Hippocampal formation (tissue), 2 donors: ENCODE measurements at places on chromosomes 4 and X.

GRCh38 chr4:174451718-174452296 lies 70.5 kb downstream of the HPGD start:
- no peak for DNase-seq

DNA sequence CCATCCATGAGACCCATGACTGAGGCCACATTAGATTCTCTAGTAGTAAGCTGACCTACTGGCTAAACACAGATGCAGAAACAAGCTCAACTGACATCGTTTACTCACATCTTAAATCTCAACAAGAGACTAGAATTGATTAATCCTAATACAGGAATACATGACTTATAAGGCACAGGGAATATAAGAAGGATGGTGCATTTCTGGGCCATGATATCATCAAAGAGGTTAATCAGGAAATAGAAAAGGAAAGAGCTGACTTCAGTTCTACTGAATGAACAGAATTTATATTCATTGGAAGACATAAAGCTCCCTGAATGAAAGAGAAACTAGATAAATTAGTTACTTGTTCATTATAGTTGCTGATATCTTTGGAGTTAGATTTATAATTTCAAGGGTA lies 1406.5 kb downstream of the STIM2 start:
- DNase-seq, result no peak

GRCh38 chr4:102625232-102625930 lies 124.2 kb downstream of the NFKB1 start:
- peak; percentile 14 for DNase-seq

DNA sequence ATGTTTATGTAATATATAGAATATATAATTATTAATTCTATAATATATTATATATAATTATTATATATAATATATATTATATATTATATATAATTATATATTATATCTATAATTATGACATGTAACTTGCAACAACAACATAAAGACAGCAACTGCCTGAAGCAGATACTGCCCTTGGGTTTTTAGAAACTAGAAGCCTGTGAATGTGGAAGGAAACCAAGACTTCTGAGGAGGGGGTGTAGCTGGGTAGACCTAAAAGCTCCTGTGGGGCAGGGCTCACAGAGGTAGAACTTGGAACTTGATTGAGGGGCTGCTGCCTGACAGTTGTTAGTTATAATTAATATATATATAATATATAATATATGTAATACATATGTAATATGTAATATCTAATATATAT lies 167.2 kb upstream of the SLIT2 start:
- DNase-seq, result no peak

- DNase-seq, result no peak
Measured at GRCh38 chr4:189001283-189001970, 862.2 kb downstream of the TRIML1 start.

DNA sequence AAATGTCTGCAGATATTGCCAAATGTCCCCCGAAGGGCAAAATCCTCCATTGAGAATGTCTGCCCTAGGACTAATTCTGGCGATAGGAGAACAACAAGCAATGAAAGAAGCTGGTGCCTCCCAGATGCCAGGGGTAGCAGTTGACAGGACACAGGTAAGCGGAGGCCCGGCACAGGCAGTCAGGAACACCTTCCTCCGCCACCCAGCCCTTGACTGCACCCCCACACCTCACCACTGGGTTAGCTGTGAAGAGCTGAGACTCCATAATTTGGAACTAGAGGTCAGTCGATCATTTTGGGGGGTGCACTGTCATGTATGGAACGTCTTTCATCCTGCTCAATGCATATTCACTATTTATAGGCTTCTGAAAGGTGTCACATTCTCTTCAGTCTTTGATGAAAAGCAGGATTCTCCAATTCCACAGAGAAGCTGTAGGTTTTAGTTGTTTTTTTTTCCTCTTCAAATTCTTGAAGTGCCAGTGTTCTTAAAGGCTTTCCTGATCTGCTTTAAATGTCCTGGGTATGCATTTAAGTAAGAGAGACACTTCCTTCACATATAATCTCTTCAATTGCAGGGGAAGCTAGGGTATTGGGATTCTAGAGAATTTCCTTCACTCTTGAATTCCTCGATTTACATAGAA lies 111.6 kb upstream of the ZFP42 start:
- no peak for DNase-seq

DNA sequence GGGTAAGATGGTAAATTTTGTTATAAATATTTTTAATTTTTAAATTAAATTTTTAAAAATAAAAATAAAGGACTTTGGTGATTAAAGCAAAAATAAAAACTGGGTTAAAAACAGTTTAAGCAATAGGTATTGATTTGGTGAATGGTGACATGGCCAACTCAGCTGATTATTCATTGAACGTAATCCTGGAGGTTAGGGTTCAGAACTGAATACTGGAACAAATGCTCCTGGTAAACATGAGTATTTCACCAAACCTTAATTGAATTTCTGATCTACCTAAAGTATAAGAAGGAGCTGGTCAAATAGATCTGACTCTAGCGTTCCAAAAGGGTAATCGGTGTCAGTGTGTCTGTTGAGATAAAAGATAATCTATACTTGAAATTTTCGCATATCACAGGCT lies 141.8 kb downstream of the SHROOM3 start:
- no peak for DNase-seq

DNA sequence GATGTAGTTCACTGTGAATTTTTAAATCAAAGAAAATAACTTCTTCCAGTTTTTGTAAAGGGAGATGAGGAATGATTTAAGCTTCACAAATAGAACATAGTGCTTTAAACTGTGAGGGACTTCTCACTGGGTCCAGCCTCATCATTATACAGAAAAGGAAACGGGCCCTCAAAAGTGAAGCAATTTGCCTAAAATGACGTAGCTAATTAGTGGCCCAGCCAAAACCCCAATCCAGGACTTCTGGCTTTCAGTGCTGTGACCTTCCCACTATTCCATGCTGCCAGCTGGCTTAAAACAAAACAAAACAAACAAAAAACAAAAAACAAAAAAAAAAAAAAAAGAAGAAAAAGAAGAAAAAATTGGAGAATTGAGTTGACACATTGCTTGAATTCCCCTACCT lies 45.0 kb upstream of the STOX2 start:
- DNase-seq, result no peak

- DNase-seq, result no peak
Measured at GRCh38 chr4:132502096-132502552, 647.0 kb upstream of the PCDH10 start.

DNA sequence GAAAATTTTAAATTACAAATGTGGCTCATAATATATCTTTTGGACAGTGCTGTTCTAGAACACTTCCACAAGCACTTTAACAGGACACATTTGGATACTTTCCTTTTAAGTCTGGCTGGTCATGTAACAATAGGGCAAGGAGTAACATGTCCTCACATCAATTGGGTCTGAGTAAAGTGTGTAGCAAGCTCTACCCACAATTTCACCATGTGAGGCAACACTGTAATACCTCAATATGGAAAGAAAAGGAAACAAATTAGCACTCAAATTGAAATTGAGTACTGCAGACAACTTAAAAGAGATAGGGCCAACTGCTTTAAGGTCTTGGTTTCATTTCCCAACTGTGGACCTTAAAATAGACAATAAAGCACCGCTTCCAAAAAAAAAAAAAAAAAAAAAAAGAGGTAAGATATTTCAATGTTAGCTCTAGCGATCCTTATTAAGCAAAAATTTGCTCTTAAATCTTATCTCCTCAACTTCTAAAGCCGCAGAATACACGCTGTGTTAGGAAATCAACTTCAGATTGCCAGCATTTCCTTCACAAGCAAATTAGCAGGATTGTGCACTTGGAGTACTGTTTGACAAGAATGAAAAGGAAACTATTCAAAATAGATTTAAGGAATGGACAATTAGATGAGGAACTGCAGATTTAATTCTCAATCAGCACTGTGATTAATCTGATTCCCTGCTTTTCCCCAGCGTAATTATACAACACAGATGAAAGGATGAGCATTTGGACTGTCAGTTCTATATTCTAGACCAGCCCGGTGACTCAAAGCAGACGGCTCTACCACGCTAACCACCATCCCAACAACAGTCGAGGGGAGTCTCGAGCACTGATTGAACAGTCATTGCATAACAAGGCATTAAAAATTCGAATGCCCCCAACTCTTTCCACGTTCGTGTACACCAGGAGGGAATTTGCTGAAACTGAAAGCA lies 1.6 kb downstream of the CASK start:
- DNase-seq, result no peak

GRCh38 chr4:10006601-10007435 lies 14.5 kb downstream of the SLC2A9 start:
- no peak for DNase-seq

GRCh38 chr4:81032771-81033684 lies 2.5 kb downstream of the BMP3 start:
- no peak for DNase-seq

DNA sequence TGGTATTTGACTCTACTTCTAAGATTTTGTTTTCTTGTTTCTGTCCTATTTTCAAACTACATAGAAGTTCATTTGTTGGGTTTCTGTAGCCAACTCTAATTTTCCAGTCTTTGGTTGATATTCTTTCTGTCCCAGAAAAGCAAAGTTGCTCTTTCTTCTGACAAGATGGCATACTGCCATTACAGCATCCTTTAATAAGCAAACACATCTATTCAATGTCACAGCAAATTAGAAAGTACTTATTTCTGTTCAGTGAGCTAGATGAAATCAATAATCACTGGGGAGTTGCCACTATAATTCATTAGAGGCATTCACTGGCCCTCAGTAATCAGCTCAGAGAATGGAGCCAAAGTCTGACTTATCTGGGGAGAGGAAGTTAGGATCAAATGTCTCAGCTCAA lies 1258.0 kb upstream of the IGFBP7 start:
- DNase-seq, result peak; percentile 9

DNA sequence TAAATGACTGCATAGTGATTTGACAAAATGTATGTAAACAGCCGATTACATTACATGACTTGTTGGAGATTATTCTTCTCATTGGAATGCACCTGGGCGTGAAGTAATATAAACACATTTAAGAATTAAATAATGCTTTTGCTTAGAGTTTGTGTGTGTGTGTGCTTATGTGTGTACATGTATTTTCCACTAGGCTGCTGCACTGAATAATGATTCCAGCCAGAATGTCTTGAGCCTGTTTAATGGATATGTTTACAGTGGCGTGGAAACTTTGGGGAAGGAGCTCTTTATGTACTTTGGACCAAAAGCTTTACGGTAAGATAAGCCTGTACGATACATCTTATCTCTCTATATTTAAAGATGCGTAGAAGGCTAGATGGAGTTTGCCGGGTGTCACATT lies 12.6 kb downstream of the NEIL3 start:
- DNase-seq, result no peak

GRCh38 chr4:159370286-159370685 lies 267.4 kb downstream of the RAPGEF2 start:
- no peak for DNase-seq

GRCh38 chr4:182493377-182493776 lies 250.2 kb downstream of the TENM3 start:
- DNase-seq, result no peak

DNA sequence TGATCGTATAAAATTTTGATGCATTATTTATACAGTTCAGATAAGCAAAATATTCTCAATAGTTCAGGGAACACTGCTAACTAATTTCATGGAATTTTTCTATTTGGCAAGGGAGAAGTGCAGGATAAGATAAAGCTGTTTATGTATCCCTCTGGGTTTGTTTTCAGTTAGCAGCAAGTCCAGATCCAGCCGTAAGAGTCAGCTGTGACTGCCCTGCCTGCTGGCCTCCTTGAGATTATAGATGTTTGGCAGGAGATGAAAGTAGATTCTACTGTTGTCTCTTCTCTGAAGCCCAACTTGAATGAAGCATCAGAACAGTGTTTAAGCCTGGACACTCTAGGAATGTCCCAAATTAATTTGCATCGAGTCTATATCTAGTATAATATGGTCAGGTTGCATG lies 29.5 kb downstream of the ANTXR2 start:
- no peak for DNase-seq

GRCh38 chr4:124433044-124433443 lies 279.5 kb downstream of the ANKRD50 start:
- DNase-seq, result no peak
